ENCODE measurements at places on chromosomes 6 and 20.

GRCh38 chr20:41087777-41088176 is 49.6 kb upstream of the PLCG1 start:
- no peak for DNase-seq

DNA sequence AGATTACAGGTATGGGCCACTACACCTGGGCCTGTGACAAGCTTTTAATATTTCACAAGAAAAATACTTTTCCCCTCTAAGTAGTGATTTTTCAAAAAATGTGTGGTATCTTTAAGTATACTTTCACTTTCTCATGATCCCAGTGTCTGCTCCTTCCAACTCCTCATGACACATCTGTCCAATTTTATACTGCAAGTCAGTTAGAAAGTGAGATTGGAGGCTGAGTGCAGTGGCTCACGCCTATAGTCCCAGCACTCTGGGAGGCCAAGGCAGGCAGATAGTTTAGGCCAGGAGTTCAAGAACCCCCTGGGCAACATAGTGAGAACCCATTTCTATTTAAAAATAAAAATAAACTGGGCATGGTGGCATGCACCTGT is 20.2 kb downstream of the PIM1 start:
- DNase-seq = no peak

DNA sequence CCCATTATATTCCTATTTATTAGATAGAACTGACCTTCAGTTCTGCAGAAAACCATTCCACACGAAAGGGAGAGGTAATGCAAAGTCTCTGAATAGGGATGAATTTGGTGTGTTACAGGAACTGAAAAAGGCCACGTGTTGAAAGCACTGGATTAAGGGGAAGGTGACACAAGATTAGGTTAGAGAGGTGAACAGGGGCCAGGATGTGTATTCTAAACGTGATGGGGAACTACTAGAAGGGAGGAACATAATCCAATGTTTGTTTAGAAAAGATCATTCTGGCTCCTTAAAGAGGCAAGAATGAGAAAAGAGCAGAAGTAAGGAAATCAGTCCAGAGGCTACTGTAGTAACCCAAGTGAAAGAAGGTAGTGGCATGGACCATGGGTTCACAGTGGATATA is 6.3 kb upstream of the ZKSCAN8 start:
- no peak for DNase-seq

GRCh38 chr20:48703511-48704219 is 124.1 kb downstream of the PREX1 start:
- no peak for DNase-seq

DNA sequence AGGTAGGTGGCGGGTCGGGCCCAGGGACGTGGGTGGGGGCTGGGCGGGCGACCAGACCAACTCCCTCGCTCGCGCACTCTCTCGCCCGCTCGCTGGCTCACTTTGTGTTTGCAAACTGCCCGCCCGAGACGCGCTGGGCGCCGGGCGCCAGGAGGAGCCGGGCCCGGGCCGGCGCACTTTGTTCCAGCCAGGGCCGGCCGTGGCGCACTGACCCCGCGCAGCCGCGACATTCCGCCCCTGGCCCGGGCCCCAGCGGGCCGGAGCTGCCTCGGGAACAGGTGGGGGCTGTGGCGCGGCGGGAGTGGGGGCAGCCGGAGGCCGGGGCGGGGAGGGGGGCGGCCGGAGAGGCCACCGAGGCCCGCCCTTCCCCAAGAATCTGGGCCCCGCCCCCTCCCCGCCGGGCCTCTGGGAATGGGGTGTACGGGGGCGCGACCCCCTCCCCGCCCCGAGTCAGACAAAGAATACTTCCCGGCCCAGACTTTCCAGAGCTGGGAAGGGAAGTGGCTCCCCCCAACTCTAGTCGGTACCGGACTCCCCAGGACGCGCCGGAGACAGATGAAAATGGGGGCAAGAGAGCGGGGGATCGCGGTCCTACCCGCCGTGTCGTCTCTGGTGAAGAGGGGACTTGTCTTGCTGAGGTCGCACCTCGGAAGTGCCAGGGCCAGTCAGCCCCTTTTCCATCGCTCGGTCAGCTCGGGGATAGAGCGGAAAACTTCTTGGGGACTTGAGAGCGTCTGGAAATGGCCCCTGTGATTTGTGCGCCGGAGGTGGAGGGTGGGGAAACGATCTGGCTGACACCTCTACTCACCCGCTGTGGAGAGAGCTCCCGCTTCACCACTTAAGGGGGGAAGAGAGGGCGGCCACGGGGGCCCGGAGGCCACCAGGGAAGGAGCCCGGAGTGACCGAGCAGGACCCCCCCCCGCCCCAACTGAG is 951 bp downstream of the FOXP4 start:
- DNase-seq = no peak

GRCh38 chr20:36268440-36269342 is 32.4 kb downstream of the AAR2 start:
- DNase-seq = no peak

GRCh38 chr6:24966381-24966780 is 30.6 kb upstream of the RIPOR2 start:
- DNase-seq = no peak

- no peak for DNase-seq
Observed at GRCh38 chr6:112321941-112322424, 25.1 kb upstream of the RFPL4B start.

GRCh38 chr6:93123585-93123984 is 295.8 kb downstream of the EPHA7 start:
- peak; percentile 9 for DNase-seq

GRCh38 chr6:37971711-37972390 is 152.3 kb downstream of the ZFAND3 start:
- DNase-seq = no peak

DNA sequence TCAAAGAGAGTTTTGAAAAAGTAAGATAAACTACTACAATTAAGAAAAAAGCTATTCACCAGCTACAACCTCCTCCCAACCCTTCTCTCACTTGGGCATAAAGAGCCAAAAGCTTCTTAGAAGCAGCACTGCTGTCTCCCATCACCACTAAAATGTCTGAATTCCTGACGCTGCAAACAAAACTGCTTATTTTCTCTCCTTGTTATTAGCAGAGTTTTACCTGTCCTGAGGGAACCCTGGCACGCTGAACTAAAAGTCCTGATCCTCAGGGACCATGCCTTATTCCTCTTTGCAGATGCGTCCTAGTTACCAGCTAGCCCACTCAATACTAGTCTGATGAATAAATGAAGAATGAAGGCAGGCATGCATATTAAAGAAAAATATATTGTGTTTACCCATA is 1.1 kb downstream of the HACE1 start:
- no peak for DNase-seq

GRCh38 chr20:35883336-35883777 is 70.9 kb downstream of the SCAND1 start:
- no peak for DNase-seq

DNA sequence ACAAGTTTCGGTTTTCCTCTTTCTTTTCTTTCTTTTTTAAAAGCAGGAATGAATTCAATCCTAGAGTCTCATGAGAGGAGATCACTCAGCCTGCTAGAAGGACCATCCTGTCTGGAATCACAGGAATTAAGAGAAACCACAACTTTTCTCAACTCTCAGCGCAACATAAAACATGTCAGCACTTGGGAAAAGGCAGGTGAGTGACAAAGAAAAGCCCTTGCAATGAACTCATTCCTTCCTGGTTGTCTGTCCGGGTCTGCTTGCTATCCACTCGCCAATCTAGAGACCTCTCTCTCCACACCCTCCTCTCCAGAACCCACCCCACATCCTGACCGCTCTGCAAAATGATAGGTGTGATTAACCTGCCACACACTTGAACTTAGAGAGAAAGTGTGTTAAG is 253.8 kb downstream of the LY86 start:
- no peak for DNase-seq

DNA sequence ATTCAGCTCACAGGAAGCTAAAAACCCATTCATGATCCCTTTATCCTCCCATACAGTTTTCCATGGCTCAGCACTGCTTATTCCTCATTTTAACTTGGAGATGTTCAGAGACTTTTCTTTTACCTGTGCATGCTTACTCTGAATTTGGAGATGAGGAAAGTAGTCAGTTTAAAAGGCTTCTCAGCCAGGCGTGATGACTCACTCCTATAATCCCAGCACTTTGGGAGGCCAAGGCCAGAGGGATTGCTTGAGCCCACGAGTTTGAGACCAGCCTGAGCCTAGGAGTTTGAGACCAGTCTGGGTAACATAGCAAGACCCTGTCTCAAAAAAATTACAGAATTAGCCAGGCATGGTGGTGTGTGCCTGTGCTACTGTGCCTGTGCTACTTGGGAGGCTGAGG is 30.3 kb upstream of the TMEM217 start:
- DNase-seq = no peak

DNA sequence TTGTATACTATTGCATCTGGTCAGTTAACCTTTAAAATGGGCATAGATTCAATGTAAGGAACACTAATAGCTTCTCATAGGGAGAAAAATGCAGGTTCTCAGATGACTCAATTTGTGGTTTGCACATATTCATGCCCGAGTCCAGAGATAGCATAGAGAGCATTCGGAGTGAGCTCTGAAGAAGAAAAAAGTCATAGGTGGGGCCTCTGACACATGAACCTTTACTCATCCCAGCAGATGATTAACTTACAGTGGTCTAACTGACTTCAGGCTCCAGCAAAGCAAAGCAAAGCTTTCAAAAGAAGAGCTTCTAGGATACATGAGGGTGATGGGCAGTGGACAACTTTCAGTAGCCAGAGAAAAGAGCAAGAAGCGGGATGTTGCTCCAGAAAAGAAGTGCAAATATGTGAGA is 55.3 kb upstream of the BTN3A2 start:
- DNase-seq = no peak

DNA sequence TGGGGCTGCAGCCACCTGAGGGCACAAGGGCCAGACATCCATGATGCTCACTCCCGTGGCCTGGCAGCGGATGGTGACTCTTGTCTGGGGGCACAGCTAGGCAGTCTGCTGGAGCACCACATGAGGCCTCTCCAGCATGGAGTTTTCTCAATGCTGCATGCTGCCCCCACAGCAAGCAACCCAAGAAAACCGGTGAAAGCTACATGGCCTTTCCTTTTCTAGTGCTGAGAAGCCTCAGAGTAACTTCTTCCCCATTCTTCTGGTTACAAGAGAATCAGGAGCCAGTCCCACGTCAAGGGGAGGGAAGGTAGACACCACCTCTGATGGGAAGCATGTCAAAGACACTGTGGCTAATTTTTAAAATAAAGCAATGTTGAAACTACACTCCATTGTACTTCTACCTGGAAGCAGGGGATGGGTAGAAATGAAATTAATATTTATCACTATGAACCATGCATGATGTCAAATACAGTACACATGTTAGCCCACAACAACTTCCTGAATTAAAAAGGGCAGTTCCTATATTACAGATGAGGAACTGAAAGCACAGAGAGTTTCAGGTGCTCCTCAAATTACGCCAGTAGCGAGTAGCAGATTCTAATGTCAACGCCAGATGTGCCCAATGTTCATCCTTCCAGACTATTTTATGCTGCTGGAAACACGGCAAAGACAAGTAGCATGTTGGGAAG is 101.5 kb downstream of the LAMP5 start:
- no peak for DNase-seq

GRCh38 chr20:39961637-39962244 is 727.3 kb downstream of the MAFB start:
- no peak for DNase-seq

DNA sequence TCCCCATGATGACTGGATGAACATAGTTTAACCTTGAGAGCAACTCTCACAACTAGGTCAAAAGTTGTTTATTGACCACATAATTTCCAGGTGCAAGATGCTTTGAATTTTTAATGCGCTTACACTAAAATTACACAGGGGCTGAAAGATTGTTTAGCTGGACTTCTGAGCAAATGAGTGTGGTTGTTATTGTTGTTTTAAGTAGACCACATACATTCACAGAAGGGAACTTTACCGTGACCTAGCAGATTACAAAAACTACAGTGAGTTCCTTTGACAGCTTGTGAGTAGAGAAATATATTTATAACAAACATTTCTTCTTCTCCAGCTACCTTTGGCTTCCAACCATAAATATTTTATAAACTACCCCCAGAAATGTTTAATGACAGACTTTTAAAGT is 178.9 kb downstream of the UST start:
- DNase-seq = no peak

DNA sequence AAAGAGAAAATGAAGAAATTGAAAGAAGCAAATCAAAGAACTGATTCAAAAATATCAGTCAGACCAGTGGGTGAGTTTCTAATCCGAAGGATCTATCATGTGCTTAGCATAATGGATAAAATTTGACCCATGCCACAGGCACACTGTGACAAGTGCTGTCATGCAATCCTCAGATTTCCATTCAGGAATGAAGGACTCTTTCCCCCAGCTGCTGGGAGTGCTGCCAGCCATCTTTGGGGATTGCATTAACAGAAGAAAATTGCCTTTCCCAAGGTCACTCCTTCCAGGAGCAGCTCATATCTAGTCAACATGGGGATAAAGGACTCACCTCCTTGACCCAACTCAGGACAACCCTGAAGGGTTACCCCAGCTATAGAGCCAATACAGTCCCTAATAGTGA is 316.7 kb upstream of the TBX18 start:
- DNase-seq = no peak

DNA sequence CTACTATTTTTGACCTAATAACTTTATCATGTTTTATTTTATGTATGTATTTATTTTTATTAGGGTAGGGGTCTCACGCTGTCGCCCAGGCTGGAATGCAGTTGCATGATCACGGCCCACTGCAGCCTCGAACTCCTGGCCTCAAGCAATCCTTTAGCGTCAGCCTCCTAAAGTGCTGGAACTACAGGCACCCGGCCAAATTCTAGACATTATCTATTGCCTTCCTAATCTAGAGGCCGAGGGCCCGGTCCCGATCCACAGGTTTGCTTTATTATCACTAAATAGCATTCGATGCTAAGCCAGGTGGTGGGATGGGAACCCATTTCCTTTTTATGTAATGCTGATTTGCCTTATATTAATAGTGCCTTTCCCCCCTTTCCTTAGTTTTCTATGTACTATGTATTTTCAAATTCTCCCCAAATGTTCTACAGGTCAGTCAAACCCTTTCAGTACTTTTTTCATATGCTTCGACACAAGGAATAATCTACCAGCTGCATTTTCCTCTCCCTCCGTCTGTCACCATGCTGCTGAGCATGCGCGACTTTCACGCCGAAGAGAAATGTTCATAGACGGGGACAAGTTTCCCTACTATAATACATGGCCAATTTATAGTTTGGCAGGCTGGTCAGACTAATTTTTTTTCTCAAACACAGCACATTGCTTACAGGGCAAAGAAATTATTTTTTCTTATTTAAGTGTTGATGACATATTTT is 6.4 kb downstream of the SERPINB6 start:
- DNase-seq = no peak

- no peak for DNase-seq
Observed at GRCh38 chr20:23656372-23656771, 18.6 kb upstream of the CST3 start.
